ENCODE measurements at places on chromosomes 5 and 9. TPM values are rescaled to one million over a fixed set of nuclear protein-coding genes. Genes with fewer than 3 reads are reported as not detected.
A peak's percentile ranks its signal among the peaks of the same experiment; 100 is the strongest.

The NUDCD2 gene
- total RNA-seq = 18.0 TPM

The REEP2 gene
- 0.80 TPM for total RNA-seq

The PRSS3 gene
- total RNA-seq = 0.65 TPM

The SCGB3A2 gene
- 624 TPM for total RNA-seq

The GABBR2 gene
- 0.24 TPM for total RNA-seq

The JMY gene
- total RNA-seq = 10.6 TPM

The CCNI2 gene
- 1.1 TPM for total RNA-seq

The ARSI gene
- 3.5 TPM for total RNA-seq

GRCh38 chr5:10580531-10581423, 16.9 kb downstream of the ANKRD33B start:
- H3K36me3 ChIP-seq = no peaks in the 10 kb centered on the region
- no peak overlapping the region for H3K4me3 ChIP-seq
- no peak for DNase-seq
- H3K27ac ChIP-seq = no peak overlapping the region
- H3K27me3 ChIP-seq = no peaks in the 10 kb centered on the region
- H3K4me1 ChIP-seq = peaks cover 13% of the 10 kb centered on the region

DNA sequence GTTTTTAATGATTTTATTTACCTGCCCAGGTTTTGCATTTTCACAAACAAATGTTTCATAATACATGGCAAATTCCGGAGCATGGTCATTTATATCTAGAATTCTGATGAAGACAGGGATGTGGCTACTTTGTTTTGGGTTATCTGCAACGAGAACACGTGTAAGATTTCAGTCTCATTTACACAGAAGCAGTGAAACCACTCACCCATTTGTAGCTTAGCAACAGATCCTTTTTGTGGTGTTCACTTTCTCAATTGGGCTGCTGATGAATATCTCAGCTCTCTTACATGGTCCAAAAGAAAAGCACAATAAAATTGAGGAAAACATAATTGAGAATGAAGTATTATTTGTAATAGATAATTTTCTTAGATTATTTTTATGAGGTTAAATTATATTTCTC, 148.6 kb downstream of the CDH9 start:
- no peak overlapping the region for H3K27ac ChIP-seq
- no peak overlapping the region for H3K4me3 ChIP-seq
- no peaks in the 10 kb centered on the region for H3K27me3 ChIP-seq
- no peaks in the 10 kb centered on the region for H3K4me1 ChIP-seq

DNA sequence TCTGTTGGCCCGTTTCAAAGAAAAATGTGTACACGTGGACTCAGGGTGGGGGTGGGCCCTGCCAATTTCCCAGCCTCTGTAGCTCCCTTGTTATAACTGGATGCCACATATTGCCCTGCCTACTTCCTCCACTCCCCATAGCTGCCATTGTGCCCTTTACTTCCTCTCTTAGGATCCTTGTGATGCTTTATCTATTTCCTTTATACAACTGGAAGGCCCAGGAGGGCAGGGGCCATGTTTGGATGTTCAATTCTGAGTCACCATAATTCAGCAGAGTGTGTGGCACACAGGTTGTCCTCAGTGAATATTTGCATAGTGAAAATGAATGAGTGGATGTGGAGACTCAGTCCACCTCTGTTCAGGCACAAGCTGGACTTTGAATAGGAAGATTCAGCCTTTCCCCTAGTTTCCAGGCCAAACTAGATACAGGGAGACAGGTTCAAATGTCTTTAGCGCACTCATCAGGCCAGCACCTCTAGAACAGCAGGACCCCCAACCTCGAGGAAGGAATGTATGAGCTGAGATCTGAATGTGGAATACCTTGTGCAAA, 10.6 kb upstream of the FEM1C start:
- no peaks in the 10 kb centered on the region for H3K36me3 ChIP-seq
- H3K4me1 ChIP-seq = peaks cover 18% of the 10 kb centered on the region
- DNase-seq = no peak
- H3K4me3 ChIP-seq = no peak overlapping the region

DNA sequence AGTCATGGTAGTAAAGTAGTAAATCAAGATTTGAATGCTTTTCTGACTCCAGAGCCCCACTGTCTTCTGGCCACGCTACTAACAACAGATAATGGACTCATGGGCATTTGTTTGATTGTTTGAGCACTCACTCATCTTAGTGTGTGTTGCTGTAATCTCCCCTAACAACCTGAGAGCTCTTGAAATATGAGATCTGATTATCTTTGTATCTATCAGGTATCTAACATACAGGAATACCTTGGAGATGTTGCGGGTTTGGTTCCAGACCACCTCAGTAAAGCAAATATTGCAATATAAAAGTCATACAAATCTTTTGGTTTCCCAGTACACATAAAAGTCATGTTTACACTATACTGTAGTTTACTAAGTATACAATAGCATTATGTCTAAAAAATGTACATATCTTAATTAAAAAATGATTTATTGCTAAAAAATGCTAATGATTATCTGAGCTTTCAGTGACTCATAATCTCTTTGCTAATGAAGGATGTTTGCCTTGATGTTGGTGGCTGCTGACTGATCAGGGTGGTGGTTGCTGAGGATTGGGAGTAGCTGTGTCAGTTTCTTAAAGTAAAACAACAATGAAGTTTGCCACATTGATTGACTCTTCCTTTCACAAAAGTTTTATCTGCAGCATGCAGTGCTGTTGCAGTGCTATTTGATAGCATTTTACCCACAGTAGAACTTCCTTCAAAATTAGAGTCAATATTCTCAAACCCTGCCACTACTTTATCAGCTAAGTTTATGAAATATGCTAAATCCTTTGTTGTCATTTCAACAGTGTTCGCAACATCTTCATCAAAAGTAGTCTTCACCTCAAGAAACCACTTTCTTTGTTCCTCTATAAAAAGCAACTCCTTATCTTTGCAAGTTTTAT, 92.2 kb downstream of the ZNF462 start:
- no peaks in the 10 kb centered on the region for H3K27me3 ChIP-seq
- H3K36me3 ChIP-seq = peaks cover 7% of the 10 kb centered on the region
- H3K4me3 ChIP-seq = no peak overlapping the region
- no peak overlapping the region for H3K27ac ChIP-seq
- no peak for DNase-seq

DNA sequence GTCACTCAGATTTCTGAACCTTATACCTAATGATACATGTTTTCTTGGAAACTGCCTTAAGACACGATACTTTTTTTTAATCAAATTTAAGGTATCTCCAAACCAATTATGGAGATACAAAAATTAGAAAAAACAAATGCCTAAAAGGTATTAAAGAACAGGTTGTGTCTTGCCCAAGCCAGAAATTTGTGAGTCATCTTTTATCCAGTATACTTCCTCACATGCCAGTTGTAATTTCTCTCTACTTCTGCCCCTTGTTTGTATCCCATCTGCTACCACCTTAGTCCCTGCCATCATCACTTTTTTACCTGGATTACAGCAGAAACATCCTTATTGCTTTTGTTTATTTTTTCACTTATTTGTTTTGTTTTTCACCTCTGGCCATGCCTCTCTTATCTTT, 571.2 kb upstream of the DAB2 start:
- no peaks in the 10 kb centered on the region for H3K4me1 ChIP-seq
- no peaks in the 10 kb centered on the region for H3K27me3 ChIP-seq
- DNase-seq = no peak
- no peaks in the 10 kb centered on the region for H3K36me3 ChIP-seq
- H3K4me3 ChIP-seq = no peak overlapping the region
- no peak overlapping the region for H3K27ac ChIP-seq

GRCh38 chr9:17816431-17817027, 237.7 kb downstream of the SH3GL2 start:
- H3K36me3 ChIP-seq = no peaks in the 10 kb centered on the region
- H3K27ac ChIP-seq = no peak overlapping the region
- no peak overlapping the region for H3K4me3 ChIP-seq
- H3K27me3 ChIP-seq = no peaks in the 10 kb centered on the region
- DNase-seq = no peak

DNA sequence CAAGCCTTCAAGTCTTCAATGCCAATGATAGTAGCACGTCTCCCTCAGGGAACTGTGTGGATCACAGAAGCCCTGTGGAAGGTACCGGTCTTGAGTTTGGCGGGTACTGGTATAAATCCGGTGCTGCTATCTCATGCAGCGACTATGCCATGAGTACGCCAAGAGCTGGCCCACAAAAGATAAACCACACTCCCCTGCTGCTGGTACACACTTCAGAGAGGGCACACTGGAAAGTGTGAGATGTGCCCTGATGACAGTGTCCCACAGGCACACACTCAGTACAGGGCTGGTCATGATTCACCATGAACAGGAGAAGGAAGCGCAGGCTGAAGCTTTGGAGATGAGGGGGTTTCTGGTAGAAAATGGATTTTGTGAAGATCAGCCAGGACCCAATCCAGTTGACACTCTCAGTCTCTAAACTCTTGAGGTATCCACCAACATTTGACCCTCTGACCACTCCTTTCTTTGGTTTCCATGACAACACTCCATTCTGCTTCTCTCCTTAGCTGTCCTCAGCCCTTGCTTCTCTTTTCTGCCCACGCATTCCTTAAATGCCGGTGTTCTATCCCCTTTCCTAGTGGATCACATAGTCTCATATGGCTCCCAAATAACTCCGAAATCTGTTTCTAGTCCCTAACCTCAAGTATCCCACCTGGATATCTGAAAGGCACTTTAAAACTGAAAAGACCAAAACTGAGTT, 5.1 kb downstream of the AMACR start:
- peaks cover 20% of the 10 kb centered on the region for H3K4me1 ChIP-seq
- no peak overlapping the region for H3K27ac ChIP-seq
- no peak overlapping the region for H3K4me3 ChIP-seq
- H3K27me3 ChIP-seq = no peaks in the 10 kb centered on the region
- peaks cover 27% of the 10 kb centered on the region for H3K36me3 ChIP-seq

DNA sequence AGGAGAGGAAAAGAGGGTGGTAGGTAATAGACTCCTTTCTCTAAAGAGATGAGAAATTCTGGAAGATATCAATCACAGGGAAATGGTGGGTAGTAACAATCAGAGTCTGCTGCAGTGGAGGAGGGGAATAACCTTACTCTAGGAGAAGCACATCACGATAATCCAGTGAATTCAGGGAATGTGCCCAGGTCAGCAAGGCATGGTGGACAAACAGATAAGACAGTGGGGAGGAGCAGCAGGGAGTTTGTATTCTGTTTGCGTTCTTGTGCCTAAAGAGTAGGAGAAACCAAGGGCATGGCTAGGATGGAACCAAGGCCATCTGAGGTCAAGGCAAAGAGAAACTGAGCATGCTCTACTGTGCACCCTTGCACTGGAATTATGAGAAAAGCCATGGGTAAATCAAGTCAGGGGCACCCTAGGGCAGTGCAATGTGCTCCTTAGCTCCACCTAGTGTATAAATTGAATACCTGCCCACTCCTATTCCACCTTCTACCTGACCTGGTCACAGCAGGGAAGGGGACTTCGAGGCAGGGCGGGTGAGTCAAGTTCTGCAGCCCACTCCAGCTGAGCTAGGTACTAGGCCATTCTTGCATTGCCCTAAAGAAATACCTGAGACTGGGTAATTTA, 31.6 kb downstream of the RETREG1 start:
- H3K4me1 ChIP-seq = no peaks in the 10 kb centered on the region
- H3K27ac ChIP-seq = no peak overlapping the region
- H3K4me3 ChIP-seq = no peak overlapping the region
- DNase-seq = no peak
- H3K36me3 ChIP-seq = no peaks in the 10 kb centered on the region

DNA sequence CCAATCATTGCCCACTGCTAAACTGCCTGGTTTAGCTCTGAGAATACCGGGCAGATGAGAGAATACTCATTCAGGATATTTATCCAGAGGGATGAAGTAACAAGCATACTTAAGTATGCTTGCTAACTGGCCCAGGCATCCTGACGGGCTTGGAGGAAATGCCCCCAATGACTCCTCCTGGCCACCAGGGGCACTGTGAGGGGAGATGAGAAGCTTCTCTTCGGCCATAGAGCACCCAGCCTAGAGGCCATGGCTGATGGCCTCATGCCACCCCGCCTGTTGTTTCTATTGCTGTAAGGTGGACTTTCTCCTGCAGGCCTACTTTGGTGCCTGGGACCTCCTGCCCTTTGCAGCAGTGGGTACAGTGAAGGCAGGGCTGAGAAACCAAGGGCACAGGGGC, 134.5 kb upstream of the FSTL4 start:
- no peak for DNase-seq
- H3K27me3 ChIP-seq = no peaks in the 10 kb centered on the region
- no peak overlapping the region for H3K27ac ChIP-seq
- no peaks in the 10 kb centered on the region for H3K36me3 ChIP-seq
- H3K4me1 ChIP-seq = no peaks in the 10 kb centered on the region

- no peak for DNase-seq
- no peaks in the 10 kb centered on the region for H3K36me3 ChIP-seq
- H3K27ac ChIP-seq = no peak overlapping the region
- H3K4me1 ChIP-seq = peaks cover 10% of the 10 kb centered on the region
- H3K4me3 ChIP-seq = peak overlapping the region; percentile 21
Observed at GRCh38 chr9:19457693-19458009, 48.8 kb downstream of the ACER2 start.

DNA sequence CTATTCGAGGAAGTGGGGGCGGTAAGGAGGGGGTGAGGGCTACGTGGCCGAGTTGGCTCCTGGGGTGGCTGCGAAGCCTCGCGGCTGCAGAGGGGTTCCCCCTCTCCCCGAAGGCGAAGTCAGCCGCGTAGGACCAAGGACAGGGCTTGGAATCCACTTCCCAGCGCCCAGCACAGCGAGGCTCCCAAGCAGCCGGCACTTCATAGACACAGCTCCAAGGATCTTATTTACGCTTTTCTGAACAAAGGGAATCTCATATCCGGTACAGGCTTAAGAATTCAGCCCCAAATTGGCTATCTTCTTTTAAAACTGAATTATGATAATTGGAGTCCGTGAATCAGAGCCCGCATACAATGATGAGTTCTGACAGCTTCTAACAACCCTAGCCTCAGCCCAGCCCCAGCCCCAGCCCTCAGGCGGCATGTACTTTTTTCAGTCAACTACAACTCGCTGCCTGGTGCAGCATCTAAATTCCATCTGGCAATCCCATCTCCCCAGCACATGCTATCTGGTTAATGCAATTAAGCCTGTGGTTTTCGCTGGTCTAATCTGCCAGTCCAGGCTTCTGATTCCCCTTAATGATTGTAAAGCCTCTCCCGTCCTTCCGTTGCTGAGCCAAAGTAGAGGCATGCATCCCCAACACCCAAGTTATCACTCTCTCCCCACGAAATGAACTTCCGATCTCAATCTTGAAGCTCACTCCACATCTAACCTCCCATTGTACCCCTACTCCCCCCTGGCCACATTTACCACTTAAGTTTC, 1.0 kb downstream of the ELAVL2 start:
- H3K36me3 ChIP-seq = no peaks in the 10 kb centered on the region
- peaks cover 24% of the 10 kb centered on the region for H3K4me1 ChIP-seq
- H3K27ac ChIP-seq = no peak overlapping the region

GRCh38 chr5:176532795-176533194, 4.4 kb downstream of the RNF44 start:
- H3K27ac ChIP-seq = peak overlapping the region; percentile 98
- peak overlapping the region; percentile 27 for H3K4me3 ChIP-seq
- no peaks in the 10 kb centered on the region for H3K27me3 ChIP-seq
- H3K4me1 ChIP-seq = peaks cover 60% of the 10 kb centered on the region
- peaks cover 41% of the 10 kb centered on the region for H3K36me3 ChIP-seq
- DNase-seq = peak; percentile 43

All from lower lobe of right lung (tissue), 2 donors.